ENCODE measurements at places on chromosomes 13 and 19.

GRCh38 chr13:82165396-82166174 lies 1716.7 kb downstream of the SLITRK1 start:
- DNase-seq = no peak

GRCh38 chr13:29791997-29792780 lies 58.2 kb downstream of the UBL3 start:
- DNase-seq = no peak

GRCh38 chr13:80338781-80339562 lies 2.0 kb downstream of the SPRY2 start:
- peak; percentile 88 for DNase-seq

DNA sequence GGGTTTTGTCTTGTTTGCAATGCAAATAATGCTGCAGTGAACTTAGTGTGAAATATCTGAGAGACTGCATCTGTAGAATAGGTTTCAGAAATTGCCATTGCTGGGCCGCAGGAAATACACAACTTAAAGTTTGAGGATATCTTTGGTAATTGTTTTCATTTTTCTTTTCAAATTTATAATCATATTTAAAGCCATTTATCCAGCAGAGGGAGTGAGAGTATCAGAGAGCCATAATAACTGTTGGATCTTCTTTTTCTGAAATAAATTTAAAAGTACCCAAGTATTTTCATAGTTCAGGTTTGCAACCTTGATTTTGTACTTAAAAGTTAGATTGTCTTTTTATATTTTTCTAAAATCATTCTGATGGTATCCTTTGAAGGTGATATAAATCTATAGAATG lies 99.4 kb downstream of the ZMYM2 start:
- DNase-seq = no peak

GRCh38 chr19:57599377-57599760 lies 316 bp upstream of the ZNF530 start:
- DNase-seq = no peak

GRCh38 chr19:35178701-35179100 lies 24.2 kb downstream of the FXYD5 start:
- no peak for DNase-seq

- no peak for DNase-seq
Observed at GRCh38 chr19:30516531-30516930, 144.3 kb downstream of the ZNF536 start.

DNA sequence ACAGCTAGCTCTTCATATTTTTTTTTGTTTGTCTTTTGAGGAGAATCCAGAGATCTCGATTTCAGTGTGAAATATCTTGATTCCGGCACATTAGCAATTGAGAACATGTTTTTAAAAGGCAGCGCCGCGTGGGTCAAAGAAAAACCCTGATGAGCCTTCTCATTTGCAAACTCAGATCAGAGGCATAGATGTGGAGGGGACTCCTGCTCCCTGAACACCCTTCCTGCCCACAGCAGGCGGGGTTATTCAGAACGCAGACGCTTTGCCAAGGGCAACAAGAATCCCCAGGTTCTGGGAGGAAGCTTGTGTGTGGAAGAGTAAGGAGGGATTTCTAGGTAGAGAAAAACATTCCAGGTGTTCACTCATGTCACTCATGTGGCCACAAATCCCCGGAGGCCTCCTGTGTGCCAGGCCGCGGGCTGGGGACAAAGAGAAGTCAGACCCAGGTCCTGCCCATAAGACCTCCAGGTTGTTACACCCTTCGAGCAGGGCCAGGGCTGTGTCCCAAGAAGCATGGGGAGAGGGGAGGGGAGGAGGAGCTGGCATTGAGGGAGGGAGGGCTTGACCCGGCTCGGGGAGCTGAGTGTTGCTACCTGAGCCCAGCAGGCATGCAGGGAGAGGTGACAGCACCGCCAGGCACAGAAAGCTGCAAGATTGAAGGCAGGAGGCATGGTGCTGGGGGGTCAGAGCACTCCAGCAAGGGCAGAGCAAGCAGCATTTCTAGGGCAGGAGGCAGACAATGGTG lies 15.9 kb upstream of the IGLON5 start:
- no peak for DNase-seq

- no peak for DNase-seq
Observed at GRCh38 chr19:47757617-47758442, 12.5 kb downstream of the NOP53 start.

DNA sequence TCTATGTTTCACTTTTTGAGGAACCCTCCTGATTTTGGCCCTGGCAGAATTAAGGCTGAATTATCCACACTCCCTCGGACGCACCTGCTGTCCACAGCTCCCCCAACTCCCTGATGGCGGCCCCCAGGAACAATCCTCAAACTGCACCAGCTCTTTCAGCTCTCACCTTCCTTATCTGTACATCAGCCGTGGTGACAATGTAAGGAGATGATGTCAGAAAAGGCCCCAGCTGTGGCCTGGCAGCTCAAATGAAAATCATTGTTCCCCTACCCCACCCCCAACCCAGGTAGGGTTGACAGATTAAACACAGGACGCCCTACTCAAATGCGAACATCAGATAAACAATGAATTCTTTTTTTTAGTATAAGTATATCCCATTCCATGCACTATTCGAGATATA lies 35.0 kb upstream of the KLF2 start:
- no peak for DNase-seq

DNA sequence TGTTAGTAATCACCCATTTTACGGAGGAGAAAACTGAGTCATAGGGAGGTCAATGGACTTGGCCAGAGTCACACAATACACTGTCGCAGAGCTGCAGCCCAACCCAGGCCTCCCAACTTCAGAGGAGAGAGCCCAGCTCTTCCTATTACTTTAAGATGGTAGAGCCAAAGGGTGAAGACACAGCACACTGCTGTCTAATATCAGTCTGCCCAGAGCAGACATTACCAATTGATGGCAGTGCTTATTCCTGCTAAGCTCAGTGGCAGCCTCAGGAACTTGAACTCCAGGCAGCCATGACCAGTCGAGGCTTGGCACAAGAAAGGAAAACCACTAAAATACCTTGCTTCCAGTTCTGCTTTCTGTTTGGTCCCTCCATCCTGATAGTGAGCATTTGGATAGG lies 18.4 kb downstream of the TMEM150B start:
- no peak for DNase-seq

- DNase-seq = no peak
Observed at GRCh38 chr13:49254007-49254406, 6.3 kb downstream of the CDADC1 start.

DNA sequence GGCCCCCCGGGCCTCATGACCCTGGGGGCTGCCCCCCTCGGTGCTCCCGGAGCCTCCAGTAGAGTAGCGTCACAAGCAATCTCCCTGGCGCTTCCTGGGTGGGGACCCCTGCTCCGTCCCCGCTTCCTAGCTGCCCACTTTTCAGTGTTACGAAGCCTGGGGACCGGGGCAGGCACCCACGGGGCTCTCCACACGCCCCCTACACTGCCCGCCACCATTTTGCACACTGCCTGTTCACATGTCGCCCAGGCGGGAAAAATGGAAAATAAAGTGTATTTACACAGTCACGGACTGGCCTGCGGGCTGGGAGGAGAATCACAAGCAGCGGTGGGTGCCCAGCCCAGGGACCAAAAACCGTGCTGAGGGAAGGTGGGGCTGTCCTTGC lies 9.5 kb downstream of the PRR36 start:
- no peak for DNase-seq

DNA sequence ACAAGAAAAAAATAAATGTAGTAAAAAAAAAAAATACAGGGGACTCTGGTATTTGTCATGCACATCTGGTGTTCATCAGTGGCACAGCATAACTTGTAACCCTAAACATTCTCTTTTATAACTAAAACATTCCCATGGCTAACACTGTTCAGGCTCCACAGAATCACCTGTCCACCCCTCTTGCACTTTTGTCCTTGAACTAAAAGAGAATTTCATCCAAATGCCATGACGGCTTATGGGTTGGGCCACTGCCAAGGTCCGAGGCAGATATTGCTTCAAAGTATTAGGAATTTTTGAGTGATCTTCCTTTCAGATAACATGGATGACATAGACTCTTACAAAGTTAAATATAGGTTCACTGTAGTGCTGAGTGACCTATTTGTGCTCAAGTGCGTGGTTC lies 25.7 kb upstream of the SERP2 start:
- DNase-seq = no peak

GRCh38 chr13:29835280-29836061 lies 14.9 kb downstream of the UBL3 start:
- no peak for DNase-seq

GRCh38 chr13:111537115-111537728 lies 216.8 kb downstream of the TEX29 start:
- DNase-seq = no peak

GRCh38 chr13:111239764-111240670 lies 80.4 kb upstream of the TEX29 start:
- no peak for DNase-seq

DNA sequence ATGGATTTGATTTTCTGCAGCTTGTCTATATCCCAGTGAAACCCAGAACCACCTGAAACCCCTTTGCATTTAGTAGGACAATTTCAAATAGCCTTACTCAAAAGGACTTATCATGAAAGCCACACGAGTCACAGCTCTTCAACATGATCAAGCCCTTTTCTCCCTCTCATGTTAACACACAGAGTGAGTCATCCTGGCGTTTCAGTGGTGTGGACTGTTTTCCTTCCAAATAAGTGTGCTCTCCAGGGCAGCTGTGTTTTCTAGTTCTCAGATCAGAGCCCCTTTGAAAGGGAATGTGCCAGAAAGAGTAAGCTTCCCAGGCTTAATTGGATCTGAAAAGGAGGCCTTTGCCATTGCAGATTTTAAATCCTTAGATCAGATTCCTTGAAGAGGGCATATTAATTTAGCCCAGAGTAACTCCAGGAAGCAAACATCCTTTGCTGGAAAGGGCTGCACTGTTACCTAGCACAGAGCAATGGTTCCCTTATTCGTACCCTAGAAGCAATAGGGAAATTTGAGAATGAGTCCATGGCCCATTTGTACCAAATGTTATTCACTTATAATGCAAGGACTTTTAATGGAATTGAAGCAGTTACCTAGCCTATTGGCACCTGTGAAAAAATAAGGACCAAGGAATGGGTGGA lies 51.3 kb downstream of the ERICH6B start:
- no peak for DNase-seq

GRCh38 chr19:51564791-51565190 lies 6.3 kb upstream of the ZNF175 start:
- no peak for DNase-seq

- DNase-seq = no peak
Observed at GRCh38 chr19:1648920-1649541, 3.4 kb downstream of the TCF3 start.

DNA sequence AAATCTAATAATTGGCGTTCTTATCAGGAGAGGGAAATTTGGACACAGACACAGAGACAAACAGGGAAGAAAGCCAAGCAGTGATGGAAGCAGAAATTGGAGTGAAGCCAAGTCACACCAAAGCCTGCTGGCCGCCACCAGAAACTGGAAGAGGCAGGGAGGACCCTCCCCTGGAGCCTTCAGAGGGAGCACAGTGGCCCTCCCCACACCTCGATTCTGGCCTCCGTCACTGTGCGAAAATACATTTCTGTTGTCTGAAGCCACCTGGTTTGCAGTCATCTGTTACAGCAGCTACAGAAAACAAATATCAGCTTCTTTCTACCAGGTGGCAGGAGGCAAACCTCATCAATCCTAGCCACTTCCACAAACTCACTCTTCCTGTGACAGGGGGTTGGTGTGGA lies 8.3 kb upstream of the TLE6 start:
- no peak for DNase-seq

GRCh38 chr13:29384871-29385270 lies 210.6 kb downstream of the SLC7A1 start:
- DNase-seq = no peak

DNA sequence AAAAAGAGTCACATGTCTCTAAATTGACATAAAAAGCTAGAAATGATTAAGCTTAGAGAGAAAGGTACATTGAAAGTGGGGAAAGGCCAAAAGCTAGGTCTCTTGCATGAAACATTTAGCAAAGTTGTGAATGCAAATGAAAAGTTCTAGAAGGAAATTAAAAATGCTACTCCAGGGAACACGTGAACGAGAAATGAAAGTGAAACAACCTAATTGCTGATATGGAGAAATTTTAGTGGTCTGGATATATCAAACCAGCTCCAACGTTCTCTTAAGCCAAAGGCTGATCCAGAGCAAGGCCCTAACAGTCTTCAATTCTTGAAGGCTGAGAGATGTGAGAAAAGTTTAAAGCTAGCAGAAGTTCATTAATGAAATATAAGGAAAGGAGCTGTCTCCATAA lies 419.8 kb downstream of the SLITRK6 start:
- no peak for DNase-seq

DNA sequence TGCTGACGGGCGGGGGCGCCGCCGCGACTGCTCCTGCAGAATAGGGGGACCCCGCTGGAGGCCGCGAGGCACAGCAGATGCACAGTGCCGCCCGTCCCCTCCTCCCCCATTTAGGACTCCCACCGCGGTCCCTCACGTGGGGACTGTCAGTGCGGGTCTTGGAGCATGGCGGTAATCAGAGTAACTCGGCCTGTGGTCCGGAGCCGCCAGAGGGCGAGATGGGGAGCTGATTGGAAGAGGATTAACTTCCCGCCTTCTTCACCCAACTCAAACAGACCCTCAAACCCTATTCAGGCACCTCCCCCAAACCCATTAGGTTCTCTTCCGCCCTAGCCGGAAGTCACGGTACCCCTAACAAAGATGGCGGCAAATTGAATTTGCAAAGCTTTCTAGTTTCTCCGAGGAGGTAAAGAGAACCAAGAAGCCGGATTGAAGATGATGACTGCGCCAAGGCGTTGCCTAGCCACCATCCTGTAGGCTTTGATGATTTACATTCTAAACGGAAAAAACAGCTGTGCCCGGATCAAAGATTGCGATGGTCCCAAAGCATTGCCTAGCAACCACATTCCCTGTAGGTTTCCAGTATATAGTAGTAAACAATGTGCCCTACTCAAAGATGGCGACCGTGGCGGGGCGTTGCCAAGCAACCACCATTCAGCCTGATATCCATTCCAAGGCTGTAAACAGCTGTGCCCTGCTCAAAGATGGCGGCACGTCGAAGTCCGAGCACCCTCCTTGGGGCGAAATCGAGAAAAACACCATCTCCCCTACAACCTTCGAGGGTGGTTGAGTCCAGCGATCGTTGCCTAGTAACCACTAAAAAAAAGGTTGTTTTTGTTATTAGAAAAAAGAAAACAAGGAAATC lies at the start of gene FUZ:
TSS of gene FUZ (minus strand) at position 296 of the 865 bp plus-strand sequence. CDS start at position 110, 186 bp downstream.
- DNase-seq = peak; percentile 99

DNA sequence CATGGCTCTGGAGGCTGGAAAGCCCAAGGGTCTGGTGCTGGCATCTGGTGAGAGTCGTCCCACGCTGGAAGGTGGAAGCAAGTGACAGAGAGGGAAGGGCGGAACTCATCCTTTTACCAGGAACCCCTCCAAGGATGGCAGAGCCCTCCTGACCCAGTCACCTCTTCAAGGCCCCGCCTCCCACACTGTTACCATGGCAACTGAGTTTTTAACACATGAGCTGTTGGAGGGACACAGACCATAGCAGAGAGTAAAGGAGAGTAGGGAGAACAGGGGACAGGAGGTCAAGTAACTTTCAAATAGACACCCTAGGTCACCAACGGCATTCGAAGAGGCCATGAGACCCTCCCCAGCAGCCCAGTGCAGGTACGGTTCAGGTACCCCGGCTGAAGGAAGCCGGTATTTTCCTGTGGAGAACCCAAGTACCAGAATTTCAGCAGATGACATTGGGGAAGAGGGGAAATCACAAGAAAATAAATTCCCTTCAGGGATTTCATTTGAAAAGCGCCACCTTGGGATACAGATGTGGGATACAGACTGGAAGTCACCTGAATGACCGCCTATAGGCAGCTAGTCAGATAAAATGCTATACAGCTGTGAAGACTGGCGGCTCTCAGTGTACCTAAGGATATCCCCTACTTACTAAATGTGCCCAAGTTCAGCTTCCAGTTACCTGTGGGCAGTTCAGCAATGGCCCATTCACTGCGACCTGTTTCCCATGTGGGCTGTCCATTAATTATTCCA lies 8.0 kb downstream of the IL17D start:
- no peak for DNase-seq
